ENCODE measurements at places on chromosomes 11 and 22. TPM values are rescaled to one million over a fixed set of nuclear protein-coding genes. Genes with fewer than 3 reads are reported as not detected.

DNA sequence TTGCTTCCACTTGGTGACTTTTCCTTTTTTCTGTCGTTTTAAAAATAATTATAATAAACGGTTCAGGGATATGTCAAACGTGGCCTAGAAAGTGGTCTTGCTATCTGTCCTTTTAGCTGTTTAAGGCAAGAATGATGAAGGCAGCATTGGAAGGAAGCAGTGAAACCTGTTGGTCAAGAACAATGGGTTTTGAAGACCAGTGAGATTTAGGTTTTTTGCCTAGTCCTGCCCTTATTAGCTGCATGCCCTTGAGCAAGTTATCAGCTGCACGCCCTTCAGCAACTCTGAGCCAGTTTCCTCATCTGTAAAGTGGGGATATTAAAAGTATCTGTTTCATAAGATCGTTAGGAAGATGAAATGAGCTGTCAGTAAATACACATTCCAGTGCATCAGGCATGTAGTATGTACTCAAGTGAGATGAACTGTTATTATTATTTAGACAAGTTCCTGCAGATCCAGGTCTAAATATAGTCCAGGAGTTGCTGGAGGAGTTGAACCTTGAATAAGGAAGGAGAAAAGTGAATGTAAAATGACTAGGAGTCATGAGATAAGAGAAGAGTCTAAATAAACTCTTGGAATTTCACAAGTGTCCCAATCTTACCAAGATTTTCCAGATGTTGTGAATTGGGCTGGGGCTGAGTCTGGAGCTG, 90.8 kb upstream of the HSD17B12 start:
- no peak for DNase-seq

- DNase-seq: no peak
These were observed 22.2 kb downstream of the CYB5R2 start for GRCh38 chr11:7651140-7651551.

DNA sequence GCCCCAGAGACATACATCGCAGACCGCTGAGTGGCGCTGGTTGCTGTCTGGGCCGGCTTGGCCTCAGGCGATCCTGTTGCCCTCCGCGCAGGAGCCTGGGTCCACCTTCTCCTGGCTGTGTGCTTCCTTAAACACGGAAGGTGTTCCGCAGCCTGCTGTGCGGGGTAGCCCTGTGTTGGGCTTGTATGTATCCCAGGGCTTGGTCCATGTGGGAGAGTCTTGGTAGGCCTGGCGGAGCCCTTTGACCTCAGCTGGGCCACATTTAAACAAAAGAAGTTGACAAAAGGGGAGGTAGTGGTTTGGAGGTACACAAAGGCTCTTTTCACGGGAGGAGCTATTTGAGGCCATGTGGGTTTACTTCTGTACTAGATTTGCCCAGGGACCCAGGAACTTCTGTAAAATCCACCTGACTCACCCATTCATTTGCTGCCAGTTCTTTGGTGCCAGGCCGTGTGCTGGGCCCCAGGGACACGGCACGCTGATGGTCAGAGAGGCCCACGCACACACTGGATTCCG, 11.0 kb upstream of the GRAMD4 start:
- DNase-seq: no peak

Gene NPAS4
- total RNA-seq: 0.20 TPM

DNA sequence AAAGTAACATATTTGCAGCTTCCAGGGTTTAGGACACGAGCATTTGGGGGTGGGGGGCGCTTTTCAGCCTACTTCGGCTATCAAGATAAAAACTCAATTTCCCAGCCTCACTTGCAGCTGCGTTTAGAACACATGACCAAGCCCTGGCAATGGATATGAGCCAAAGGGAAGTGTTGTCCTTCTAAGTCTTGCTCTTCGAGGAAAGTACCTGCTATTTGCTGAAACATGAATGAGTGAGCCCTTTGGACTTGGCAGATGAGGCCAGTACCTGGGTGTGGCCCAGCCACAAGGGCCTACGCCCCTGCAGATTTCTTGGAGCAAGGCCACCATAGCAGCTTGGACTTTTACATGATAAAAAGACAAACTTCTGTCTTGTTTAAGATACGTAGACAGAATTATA, 60.2 kb upstream of the SORL1 start:
- DNase-seq: no peak

DNA sequence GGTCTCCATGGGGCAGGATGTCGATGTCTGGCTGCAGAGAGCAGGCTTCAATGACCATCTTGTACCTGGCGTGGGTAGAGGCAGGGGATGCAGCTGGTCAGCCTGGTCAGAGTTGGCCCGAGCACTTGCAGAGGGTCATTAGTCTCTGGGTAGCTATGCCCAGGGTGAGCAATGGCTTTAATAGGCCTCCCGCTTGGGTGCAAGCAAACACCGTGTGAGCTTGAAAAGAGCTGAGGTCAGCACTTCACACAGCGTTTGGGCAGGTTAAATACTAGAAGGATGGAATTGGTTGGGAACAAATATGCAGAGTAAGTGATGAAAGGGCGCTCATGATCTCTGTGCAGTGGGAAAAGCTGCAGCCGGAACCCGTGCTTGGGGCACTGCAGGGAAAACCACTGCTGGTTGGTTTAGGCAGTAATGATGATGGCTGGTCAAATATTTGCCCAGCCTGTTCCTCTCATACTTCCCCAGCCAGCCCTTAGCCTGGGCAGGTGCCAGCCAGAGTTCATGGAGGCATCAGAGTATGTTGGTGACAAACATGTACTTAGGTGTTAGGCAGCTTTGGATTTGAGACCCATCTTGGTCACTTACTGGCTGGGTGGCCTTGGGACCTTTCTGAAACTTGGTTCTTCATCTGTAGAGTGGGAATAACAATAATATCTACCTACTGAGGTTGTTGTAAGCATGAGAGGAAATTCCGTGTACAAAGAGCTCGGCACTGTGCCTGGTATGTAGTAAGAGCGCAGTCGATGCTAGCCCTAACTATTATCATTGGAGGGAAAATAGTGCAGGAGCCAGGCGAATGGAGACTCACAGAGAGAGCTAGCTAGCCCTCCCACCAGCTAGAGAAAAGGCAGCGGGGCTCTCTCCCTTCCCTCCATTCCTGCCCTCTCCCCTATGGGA, 25.2 kb upstream of the KCNJ11 start:
- DNase-seq: no peak

Measured in activated CD4-positive, alpha-beta memory T cell treated with anti-CD3 and anti-CD28 coated beads, Interleukin-2, amount 10 ng/mL, durations not matched to agents 7 days and 5 days (primary cell).